ENCODE measurements at places on chromosomes 3 and 15.

GRCh38 chr3:54536450-54536849 lies 391.4 kb downstream of the LRTM1 start:
- DNase-seq, result no peak

DNA sequence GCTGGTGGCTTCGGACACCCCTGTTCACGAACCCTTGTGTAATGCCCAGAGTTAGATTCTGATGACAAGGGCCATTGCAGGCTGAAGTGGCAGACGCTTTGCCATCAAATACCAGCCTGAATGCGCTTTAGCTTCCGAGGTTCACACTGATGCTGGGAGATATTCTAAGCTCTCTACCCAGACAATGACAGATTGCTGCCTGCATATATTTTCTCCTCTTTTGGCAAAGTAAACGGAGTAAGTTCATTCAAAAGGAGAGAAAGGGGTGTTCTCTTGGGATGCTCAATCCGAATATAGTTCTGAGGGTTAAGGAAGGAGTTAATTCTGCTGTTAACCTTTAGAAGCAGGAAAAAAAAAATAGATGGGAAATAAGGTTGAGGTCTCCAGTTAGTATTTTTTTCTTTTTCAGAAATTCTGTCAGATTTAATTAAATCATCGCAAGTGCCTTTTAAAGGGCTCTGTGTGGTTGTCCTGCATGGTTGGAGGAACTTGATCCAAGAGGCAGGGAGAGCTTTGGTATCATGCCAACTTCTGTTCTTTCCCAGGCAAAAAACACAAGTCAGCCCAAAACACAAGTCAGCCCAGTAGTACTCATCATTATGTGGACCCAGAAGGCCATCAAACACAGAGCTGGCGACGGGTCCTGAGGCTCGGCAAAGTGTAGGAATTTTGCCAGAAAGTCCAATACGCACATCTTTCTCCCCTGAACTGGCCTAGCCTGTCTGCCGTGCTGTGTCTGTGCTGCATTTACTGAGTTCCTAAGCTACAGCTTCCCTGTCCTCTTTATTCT lies 70.9 kb upstream of the ST8SIA2 start:
- no peak for DNase-seq

GRCh38 chr15:100115066-100115710 lies 226.6 kb downstream of the ADAMTS17 start:
- no peak for DNase-seq

GRCh38 chr3:29805757-29806156 lies 524.9 kb downstream of the RBMS3 start:
- no peak for DNase-seq

GRCh38 chr3:32146746-32147211 lies 40.4 kb downstream of the GPD1L start:
- no peak for DNase-seq

GRCh38 chr15:100727291-100727851 lies 125.0 kb downstream of the ASB7 start:
- DNase-seq, result no peak

- no peak for DNase-seq
These were observed 109.6 kb upstream of the KLF13 start for GRCh38 chr15:31217067-31217466.

DNA sequence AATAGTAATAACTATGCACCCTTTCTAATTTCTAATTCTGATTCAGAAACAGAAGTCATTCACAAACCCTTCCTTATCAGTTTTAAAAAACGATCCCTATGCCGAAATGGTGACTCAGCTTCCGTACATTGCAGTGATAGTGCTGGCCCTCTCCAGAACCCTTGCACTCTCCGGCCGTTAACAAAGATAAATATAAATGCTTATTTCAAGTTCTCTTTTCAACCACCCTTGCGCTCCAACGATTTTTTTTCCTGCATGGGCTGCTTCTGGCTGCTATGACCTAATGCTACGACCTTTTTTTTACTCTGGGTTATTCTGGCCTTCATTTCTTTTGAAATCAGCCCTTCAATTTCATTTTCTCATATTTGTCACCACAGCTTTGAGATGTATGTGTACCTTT lies 646.2 kb downstream of the NTRK3 start:
- no peak for DNase-seq

DNA sequence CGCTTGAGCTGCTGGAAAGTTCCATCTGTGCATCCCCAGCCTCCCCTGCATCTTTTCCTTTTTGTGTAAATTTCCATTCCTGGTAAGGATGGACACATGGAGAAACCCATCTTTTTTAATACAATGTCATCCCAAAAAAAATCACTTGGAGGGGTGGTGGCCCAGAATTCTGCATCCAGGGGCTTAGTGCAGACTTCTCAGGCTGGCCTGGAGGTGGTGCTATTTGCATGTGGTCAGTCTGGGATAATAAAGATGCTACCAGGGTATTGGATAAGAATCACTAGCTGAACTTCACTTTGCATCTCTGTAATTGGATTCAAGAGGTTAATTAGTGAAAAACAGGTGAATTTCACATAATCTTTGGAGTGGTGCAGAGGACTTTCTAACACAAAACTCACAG lies 1.8 kb upstream of the ZSCAN2 start:
- no peak for DNase-seq

DNA sequence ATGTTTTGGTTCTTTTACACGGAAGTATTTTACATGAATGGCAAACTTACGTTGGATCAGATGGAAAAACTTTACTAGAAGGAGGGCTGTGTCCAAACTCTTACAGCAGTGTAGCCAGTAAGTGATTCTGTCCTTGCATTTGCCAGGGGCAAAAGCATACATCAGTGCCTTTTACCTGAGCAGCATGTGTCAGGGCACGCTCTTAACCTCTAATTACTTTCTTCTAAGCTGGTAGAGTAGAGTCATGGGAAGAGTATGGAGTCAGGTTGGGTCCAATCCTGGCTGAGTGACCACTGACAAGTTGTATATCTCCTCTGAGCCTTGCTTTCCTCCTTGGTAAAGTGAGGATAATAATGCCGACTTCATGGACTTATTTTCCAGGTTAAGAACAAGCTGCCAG lies 47.1 kb downstream of the RYR3 start:
- DNase-seq, result no peak

DNA sequence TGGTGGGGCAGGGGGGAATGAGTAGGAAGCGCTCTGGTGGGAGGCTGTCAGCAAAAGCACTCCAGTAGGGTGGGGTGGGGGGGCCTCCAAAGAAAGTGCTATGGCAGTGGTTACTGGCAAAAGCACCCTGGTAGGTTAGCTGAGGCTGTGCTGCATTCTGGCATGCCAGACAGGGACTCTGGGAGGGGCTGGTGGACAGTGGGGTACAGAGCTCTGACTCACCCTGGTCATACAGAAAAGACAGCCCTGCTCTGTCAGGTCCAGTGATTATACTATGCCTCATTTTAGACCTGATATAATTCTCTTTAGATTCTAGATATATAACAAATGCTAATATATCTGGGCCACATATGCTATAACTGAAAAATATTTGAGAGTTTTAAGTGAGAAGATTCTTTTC lies 82.8 kb upstream of the CPNE4 start:
- no peak for DNase-seq

GRCh38 chr15:68441045-68441743 lies 9.2 kb upstream of the ITGA11 start:
- DNase-seq, result no peak

- no peak for DNase-seq
These were observed 259.7 kb downstream of the TBL1XR1 start for GRCh38 chr3:176937541-176937940.

DNA sequence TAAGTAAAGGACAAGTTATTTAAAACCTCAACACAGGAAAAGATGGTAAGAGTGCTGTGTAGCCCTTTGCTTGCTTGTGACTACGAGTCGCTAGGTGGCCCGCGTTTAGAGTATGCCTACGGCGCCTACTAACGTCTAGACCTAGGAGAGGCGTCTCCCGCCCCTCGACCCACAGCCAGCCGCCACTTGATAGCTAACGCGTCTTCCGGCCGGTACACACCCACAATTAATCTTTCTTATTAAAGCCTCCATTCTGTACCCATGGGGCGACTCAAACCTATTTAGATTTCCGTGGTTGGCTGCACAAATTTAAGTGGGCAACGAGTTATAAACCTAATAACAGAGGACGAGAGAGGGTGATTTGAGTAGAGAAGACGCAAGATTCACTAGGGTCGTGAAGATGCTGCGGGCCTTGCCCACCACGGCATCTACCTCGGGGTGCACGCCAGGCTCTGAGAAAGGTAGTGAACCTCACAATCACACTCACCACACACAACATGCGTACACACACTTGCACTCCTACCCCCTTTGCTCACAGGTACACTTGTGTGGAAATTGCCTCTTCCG lies 12.0 kb downstream of the SOX2 start:
- DNase-seq, result no peak

GRCh38 chr15:52790169-52790708 lies at the start of gene ONECUT1:
ONECUT1 (minus strand) TSS chr15:52790336; CDS start chr15:52789884, 452 bp downstream.
- no peak for DNase-seq

GRCh38 chr3:44468572-44469520 lies 8.6 kb downstream of the ZNF445 start:
- DNase-seq, result no peak

DNA sequence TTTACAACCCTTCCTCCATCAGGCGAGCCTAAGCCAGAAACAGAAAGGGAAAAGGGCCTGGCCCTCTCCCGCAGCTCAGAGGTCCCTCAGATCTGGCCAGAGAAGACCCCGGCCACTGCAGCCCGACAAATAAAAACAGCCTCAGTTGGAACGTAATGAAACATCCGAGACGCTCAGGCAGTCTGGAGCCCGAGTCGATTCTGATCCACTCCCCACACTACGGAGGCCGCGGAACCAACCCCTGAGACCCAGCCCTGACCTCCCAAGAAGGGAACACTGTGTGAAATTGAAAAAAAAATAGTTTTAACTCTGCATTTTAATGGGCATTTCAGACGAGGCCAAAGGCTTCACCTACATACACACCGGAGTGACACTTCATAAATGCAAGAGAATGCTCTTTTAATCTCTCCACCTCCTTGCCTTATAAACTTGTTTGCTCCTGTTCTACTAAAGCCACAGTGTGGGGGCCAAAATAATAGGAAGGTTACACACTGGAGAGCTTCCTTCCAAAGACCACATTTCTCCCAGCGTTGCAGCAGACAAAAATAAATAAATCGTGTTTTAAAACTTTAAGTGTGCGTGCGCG lies 3.7 kb downstream of the MEIS2 start:
- no peak for DNase-seq

DNA sequence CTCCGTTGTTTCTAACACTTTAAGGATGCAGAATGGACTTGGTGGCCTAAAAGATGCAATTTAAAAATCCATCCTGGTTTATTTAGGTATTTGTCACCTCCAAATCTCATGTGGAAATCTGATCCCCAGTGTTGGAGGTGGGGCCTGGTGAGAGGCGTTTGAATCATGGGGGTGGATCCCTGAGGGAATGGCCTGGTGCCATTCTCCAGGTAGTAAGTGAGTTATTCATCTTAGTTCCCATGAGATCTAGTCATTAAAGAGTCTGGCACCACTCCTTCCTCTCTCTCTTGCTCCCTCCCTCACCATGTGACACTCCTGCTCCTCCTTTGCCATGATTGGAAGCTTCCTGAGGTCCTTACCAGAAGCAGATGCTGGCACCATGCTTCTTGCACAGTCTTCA lies 339.1 kb downstream of the NTRK3 start:
- no peak for DNase-seq

- DNase-seq, result no peak
These were observed 91.1 kb downstream of the MSL2 start for GRCh38 chr3:136105044-136105443.

GRCh38 chr3:106826791-106827311 lies 550.4 kb upstream of the CCDC54 start:
- no peak for DNase-seq

GRCh38 chr15:26630857-26631256 lies 142.0 kb downstream of the GABRB3 start:
- no peak for DNase-seq

GRCh38 chr15:45785897-45786296 lies 151.1 kb downstream of the SQOR start:
- no peak for DNase-seq

DNA sequence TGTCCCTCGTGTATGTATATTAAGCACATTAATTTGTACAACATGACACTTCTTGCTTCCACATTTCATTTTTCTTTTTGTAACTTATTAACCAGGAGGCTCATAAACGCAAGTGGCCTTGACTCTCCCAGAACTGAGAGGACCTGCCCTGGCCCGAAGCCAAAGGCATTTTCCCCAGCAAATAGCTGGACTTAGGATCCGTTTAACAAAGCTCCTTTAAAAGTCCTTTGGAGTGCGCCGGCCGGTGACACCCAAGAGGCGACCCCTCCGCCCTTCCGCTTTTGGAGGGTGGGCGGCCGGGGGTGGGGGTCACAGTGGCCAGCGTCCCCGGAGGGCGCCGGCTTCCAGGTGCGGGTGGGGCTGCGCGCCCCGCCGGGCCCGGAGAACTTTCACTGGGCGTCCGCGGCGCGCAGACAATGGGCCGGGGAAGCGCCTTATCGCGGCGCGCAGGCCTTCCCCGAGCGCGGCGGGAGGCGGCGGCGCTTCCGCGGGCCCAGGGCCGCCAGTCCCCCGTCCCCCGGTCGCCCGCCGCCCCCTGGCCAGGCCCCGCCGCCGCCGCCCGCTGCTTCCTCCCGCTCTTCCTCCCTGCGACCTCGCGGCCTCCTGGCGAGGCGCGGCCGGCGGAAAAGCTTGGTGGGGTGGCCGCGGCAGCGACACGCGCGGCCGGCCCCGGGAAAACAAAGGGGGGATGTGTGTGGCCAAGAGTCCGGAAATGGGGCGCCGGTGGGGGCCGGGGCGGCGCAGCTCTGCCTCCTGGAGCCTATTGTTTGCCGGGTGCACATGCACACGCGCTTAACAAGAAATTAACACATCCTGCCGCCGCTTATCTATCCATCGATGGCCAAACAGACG lies 613.4 kb downstream of the MCTP2 start:
- no peak for DNase-seq

DNA sequence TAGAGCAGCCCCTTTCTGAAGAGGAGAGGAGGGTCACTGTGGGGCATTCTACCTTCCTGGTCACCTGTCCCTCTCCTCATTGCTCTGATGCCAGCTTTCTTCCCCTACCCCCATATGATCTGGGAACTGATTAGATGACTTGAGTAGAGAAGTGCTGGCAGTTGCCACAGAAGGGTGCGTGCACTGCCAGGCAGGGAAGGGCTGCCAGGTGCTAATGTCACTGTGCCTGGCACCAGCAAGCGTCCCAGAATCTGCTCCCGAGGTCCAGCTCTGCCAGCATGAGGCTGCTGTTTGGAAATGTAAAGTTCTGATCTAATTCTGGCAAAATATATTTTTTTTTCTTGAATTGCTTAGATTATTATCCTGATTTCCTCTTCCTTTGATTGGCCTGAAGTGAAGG lies 52.8 kb downstream of the PPM1L start:
- no peak for DNase-seq

GRCh38 chr15:23823508-23823907 lies 136.4 kb upstream of the NDN start:
- DNase-seq, result no peak

- DNase-seq, result no peak
These were observed 4.4 kb upstream of the IRAK2 start for GRCh38 chr3:10160346-10160745.

GRCh38 chr15:31605467-31605931 lies 278.9 kb downstream of the KLF13 start:
- DNase-seq, result no peak

- no peak for DNase-seq
These were observed 6.3 kb upstream of the KIF23 start for GRCh38 chr15:69407719-69408400.

- no peak for DNase-seq
These were observed 53.5 kb downstream of the BFSP2 start for GRCh38 chr3:133453383-133453782.

Measured in esophagus squamous epithelium (tissue), 5 donors.